ENCODE measurements at places on chromosomes 1 and 21.

- DNase-seq = no peak
These were observed 10.4 kb downstream of the HYI start for GRCh38 chr1:43443197-43443946.

GRCh38 chr1:210397252-210397651 lies 68.5 kb downstream of the HHAT start:
- no peak for DNase-seq

DNA sequence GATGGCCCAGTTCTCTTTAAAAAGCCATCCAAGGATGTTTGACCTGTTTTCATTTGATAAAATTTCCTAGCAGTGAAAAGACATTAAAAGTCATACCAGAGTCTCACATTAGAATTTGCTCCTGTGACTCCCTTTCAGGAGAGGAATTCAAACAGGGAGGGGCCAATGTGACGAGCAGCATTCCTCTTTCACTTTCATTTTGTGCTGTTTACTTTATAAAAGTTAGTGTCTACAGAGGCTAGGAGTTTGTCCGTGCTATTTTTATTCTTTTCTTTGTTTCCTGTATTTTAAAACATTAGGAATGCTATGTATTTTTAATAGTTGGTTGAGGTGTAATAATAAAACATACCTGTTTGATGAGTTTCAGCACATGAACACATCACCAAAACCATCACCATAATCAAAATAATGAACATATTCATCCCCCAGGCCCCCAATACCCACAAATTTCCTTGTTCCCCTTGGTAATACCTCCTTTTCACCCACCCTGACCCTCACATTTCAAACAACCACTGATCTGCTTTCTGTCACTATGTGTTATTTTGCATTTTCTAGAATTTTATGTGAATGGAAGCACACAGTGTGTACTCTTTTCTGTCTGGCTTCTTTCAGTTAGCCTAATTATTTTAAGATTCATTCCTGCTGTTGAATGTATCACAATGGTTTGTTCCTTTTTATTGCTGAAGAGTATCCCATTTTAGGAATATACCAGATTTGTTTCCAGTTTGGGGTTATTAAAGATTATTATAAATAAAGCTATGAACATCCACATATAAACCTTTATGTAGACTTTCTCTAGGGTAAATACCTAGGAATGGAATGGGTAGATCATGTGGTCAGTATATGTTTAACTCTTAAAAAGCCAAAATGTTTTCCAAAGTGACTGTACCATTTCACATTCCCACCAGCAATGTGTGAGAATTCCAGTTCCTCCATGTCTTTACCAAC lies 129.5 kb downstream of the TENT5C start:
- no peak for DNase-seq

- no peak for DNase-seq
These were observed 246.7 kb downstream of the MRPL39 start for GRCh38 chr21:25360593-25360992.

GRCh38 chr21:14312871-14313270 lies 70.1 kb downstream of the HSPA13 start:
- DNase-seq = no peak

DNA sequence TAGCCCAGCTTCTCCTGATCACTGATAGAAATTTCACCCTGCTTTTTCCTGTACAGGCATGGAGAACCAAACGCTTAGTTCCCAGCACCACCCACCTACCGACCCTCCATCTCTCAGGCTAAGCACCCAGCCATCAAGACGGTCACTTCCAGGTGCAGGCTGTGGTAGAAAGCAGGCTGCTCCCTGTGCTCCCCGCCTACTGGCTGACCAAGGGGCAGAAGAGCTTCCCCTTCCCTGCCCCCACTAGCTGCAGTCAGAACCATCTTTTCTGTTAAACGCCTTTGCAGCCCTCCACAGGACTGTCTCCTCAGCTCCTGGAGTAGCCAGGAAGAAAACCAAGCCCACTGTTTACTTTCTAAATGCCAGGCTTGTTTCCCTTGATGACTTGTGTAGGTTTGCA lies 23.0 kb downstream of the SPATA46 start:
- DNase-seq = no peak

GRCh38 chr1:51612447-51612961 lies 4.4 kb upstream of the OSBPL9 start:
- no peak for DNase-seq

GRCh38 chr1:116243333-116244054 lies 129.6 kb upstream of the ATP1A1 start:
- DNase-seq = peak; percentile 84

GRCh38 chr1:172602706-172603105 lies 56.2 kb upstream of the FASLG start:
- DNase-seq = no peak

- no peak for DNase-seq
These were observed 1.5 kb downstream of the TOMM40L start for GRCh38 chr1:161227196-161227871.

DNA sequence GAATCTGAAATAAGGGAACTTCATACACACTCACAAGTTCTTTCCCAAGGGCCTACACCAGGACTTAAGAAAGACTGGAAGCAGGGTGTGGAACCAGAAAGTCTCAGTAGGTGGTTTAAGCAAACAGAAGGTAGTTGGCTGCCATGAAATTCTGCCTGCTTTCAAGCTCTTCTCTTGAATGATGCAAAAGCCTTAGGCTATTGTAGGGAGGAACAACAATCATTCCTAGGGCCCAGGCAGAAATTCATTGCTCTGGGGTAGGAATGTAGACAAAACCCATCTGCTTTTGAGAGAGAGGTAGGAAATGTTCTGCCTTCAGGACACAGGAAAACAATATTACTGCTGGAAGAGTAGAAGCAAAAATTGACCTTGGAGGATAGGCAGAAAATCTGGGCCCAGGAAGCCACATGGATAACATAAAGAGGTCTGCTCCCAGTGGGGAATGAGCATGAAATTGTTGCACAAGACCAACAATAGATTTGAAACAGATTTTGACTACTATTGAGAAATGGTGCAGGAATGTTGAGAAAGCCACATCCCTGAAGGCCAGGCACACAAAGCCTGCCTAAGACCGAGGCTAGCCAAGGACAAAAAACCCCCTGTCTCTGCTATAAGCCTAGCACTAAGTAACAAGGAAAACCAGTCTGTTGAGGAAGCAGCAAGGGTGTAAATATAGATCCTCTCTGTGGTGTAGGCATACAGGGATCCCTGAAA lies 22.7 kb upstream of the SFT2D2 start:
- no peak for DNase-seq

- no peak for DNase-seq
These were observed 1563.7 kb downstream of the NCAM2 start for GRCh38 chr21:22561946-22562345.

- DNase-seq = no peak
These were observed 10.5 kb downstream of the CASZ1 start for GRCh38 chr1:10785728-10786638.

GRCh38 chr1:247435030-247435758 lies 19.2 kb downstream of the NLRP3 start:
- peak; percentile 15 for DNase-seq

- DNase-seq = no peak
These were observed 75.9 kb downstream of the CDC14A start for GRCh38 chr1:100428160-100428559.

DNA sequence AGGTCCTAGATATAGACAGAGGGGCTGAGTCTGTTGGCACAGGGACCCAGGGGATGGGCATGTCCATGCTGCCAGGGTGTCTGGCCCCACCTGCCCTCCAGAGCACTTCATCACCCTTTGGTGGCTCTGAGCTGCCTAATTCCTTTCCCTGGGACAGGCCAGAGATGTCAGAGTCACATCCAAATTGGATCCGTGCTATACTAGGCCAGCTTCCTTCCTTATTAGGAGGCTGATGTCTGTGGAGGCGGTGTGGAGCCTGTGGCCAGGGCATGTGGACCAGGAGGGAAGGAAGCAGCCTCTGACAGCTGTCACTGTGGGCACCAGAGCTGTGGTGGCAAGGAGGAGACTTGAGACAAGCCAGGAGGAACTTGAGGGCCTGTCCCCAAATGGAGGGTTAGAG lies 77.7 kb upstream of the TMEM51 start:
- DNase-seq = no peak

GRCh38 chr1:213989002-213989855 lies 1.5 kb downstream of the PROX1 start:
- DNase-seq = peak; percentile 42

DNA sequence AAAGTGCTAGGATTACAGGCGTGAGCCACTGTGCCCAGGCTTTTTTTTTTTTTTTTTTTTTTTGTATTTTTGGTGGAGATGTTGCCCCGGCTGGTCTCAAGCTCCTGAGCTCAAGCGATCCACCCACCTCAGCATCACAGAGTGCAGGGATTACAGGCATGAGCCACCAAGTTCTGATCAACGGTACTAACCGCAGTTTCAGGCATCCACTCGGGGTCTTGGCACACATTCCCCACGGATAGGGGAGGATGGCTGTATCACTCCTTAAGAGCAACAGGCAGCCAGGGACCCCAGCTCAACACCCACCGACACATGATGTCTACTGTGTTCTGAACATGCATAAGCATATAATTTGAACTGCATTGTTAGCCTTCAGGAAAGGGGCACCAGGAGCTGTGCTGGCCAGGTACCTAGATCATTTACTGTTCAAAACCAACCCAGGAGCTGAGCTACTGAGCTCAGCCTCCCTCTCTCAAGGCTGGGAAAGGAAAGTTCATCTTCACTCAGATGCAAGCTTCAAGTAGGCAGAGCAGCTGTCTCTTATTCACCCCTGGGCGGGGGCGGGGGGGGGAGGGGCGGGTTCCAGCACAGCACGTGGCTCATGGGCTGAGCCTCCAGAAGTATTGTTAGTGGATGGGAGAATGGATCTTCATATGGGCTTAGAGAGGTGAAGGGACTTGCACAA lies 24.7 kb downstream of the CAPZB start:
- DNase-seq = no peak

- no peak for DNase-seq
These were observed 18.6 kb upstream of the DMRTB1 start for GRCh38 chr1:53440633-53441032.

GRCh38 chr1:49346767-49347349 lies 570.2 kb upstream of the BEND5 start:
- DNase-seq = no peak

DNA sequence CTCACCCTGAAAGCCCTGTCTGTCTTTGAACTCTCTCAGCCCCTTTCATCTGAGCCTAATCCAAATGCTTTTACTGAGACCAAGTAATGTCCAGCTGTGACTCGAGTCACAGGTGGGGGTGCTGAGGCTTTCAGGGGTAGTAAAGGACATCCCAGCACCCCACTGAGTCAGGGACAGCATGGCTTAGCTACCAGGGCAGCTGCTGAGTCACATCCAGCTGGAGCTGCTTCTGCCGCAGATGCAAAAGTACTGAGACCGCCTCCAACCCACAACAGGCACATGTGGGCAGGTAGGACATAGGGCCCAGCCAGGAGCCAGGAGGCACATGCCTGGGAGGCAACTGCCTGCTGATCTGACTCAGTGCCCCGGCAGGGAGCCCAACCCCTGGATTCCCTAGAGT lies 6.7 kb upstream of the VSIG8 start:
- DNase-seq = no peak

DNA sequence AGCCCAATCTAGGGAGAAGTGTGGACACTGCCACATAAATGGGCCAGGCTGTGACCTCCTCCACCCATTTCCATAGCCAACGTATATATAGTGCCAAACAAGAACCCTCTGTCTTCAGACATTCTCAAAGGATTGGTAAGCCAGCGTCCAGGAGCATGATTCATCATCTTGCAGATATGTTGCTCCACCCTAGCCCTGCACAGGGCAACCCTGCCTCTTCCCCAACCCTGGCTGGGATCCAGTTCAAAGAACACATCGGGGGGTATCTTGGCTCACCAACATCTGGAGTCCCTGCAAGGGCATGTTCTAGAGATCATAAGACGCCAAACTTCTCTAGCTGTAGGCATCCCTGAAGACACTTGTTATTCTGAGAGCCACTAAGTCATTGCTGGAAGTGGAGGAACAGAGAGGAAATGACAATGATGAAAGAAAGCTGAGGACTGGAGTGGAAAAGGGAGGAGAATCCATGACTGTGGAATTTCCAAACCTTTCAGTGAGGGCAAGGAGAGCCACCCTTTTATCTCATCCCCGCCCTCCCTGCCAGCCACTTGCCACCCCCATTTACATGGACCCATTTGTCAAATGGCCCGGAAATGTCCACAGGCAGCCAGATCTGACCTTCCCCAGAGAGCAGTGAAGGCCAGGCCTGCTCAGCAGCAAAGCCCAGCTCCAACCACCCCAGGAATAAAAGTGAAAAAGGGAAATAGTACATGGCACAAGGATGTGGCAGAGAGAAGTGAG lies 144.1 kb upstream of the CTTNBP2NL start:
- no peak for DNase-seq

DNA sequence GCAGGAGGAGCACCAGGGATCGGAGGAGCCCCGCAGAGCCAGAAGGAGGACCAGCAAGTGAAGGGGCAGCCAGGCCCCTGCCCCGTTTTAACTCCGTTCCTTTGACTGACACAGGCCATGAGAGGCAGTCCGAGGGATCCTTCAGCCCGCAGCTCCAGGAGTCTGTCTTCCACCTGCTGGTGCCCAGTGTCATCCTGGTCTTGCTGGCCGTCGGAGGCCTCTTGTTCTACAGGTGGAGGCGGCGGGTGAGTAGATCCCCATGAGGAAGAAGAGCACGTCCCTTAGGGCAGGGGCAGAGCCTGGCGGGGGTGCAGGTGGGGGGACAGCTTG lies 13.3 kb downstream of the CSF1 start:
- no peak for DNase-seq

DNA sequence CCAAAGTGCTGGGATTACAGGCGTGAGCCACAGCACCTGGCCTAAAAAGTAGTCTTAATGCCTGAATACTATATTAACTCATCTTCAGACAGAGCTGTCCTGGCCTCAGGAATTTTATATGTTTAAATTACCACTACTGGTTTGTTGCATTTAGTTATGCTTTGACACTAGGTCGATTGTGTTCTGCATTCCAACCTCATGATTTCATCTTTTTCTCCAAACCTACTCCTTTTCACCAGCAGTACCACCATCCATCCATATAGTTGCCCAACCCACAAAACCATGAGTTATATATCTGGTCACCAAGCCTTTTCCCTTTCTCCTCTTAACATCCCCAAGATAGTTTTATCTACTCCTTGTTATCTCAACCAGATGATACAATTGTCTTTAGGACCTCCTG lies 22.6 kb downstream of the FMO5 start:
- DNase-seq = no peak

DNA sequence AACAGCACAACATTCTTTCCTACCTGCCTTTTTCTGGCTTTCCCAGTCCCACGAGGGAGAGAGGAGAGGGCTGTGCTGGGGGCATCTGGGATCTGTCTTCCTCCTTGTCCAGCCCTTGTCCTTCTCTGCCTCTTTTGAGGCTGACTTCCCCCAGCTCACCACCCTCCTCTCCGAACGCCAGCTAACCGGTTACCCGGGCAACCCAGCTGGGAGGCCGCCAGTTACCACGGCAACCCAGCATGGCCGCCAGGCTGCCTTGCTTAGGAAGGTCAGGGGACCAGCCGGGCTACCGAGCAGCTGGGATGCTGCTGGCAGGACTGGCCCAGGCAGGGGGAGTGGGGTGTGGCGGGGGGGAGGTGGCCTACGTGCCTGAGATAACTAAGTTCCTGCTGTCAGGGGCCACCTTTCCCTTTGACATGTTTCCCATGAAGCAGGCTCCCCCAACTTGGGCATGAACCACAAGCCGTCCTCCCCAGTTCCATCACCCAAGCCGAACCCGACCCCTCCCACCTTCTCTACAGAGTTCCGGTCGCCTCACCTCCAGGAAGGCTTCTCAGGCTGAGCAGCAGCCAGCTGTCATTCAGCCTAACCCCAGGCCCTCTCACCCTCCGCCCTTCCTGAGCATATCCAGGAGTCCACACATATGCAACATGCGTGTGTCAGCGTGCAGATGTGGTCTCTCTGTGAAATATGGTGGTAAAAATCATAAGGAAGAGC lies 8.7 kb downstream of the PLEKHA6 start:
- peak; percentile 94 for DNase-seq
